ENCODE measurements at places on chromosomes 2 and 18. TPM values are rescaled to one million over a fixed set of nuclear protein-coding genes. Genes with fewer than 3 reads are reported as not detected.

UGT1A8 gene
- not detected for total RNA-seq

POTEC gene
- total RNA-seq = not detected

CROCC2 gene
- total RNA-seq = not detected

GAD1 gene
- not detected for total RNA-seq

AMER3 gene
- not detected for total RNA-seq

GALNT13 gene
- total RNA-seq = under 0.01 TPM

LMAN1 gene
- total RNA-seq = 196 TPM

BCL2 gene
- 1.9 TPM for total RNA-seq

TDRD15 gene
- not detected for total RNA-seq

Data from cardiac atrium fibroblast (primary cell).